ENCODE measurements at places on chromosomes 4 and X.

GRCh38 chr4:54940996-54941865 is 184.2 kb downstream of the KDR start:
- no peak for DNase-seq

GRCh38 chrX:39439906-39440798 is 638.9 kb downstream of the MID1IP1 start:
- DNase-seq: no peak

- no peak for DNase-seq
Observed at GRCh38 chrX:71532078-71532752, 689 bp upstream of the OGT start.

DNA sequence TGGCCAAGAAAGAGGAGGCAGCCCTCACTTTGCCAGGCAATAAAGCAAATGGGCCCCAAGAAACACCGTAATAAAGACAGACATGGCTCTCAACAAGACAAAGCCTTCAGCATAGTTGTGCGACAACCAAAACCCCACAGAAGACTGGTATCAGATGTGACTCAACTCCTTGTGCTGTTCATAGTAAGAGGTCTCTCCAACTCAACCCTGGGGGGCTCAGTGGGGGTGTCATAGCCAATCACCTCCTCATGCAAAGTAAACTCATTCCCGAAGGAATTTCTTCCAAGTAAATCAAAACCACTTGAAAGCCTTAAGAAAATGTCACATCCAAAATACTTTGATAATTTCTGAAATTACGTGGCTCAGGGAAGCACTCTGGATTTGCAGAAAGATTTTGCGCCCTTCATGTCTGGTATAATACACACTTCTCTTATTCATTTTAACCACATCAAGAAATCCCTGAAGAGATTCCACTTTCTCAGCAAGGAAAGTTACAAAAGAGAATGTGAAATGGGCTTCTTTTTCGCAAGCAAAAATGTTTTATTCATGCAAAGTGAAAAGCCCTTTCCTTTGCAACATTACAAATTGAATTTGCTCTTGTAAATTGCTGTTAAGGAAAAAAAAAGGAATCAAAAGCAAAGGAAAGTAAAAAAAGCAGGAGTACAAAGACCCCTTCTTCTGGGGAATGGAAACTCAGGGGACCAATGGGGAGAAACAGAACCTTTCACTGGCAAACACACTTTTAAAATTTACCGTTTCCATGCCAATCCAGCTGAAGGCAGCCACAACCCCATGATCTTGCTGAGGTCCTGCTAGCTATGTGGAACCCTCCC is 137.4 kb downstream of the NSUN7 start:
- no peak for DNase-seq

GRCh38 chr4:153222707-153223426 is 18.6 kb downstream of the TRIM2 start:
- no peak for DNase-seq

DNA sequence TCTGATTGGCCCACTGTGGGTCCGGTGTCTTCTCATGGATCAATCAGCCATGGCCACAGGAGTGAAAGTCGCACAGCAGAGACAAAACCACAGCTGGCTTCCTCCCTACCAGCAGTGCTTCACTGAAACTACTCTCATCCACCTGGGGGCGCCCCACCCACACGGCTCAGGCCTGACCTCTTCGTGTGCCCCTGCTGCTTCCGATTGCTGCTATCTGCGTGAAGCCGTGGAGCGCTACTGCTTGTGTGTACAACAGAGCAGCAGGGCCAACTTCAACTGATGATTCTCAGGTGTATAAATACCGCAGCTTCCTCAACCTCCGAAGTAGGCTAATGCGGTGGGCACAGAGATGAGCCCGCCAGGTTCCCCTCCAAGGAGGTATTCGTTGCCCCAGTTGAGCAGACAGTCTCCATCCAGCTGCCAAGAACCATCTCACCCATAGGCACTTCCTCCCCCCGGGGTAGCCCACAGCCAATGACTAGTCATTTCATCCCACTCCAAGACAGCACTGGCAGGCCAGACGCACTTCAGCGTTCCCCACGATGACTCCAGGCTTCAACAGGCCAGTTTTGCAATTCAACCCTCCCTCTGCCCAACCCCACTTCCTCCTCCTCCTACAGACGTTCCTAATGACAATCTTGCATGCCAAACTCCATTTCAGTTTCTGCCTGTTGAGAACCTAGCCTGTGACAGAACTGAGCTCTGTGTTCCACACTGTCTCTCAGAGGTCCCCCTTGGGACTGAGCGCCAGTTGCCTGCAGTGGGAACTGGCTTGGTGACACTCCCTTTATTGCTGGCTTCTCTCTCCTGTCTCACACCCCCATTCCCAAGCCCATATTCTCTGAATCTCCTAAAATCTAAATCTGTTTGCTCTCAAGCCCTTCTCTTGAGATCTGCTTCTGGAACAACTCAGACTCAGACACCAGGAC is 41.3 kb upstream of the ATP6AP2 start:
- no peak for DNase-seq

- DNase-seq: no peak
Observed at GRCh38 chr4:38470735-38471262, 193.2 kb upstream of the KLF3 start.

GRCh38 chr4:76955182-76955581 is 5.6 kb downstream of the SEPTIN11 start:
- no peak for DNase-seq

DNA sequence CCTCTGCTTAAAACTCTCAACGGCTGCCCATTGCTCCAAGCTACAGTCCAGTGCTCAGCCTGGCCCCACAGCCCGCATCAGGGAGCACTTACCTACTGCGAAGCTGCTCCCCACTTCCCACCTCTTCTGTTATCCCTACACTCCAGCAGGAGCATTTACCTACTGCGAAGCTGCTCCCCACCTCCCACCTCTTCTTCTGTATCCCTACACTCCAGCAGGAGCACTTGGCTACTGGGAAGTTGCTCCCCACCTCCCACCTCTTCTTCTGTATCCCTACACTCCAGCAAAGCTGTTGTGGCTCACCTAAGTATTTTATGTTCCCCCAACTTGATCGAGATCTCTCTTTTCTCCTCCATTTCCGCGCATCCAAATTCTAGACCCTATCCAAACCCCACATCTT is 563.3 kb upstream of the ZFP42 start:
- DNase-seq: no peak

DNA sequence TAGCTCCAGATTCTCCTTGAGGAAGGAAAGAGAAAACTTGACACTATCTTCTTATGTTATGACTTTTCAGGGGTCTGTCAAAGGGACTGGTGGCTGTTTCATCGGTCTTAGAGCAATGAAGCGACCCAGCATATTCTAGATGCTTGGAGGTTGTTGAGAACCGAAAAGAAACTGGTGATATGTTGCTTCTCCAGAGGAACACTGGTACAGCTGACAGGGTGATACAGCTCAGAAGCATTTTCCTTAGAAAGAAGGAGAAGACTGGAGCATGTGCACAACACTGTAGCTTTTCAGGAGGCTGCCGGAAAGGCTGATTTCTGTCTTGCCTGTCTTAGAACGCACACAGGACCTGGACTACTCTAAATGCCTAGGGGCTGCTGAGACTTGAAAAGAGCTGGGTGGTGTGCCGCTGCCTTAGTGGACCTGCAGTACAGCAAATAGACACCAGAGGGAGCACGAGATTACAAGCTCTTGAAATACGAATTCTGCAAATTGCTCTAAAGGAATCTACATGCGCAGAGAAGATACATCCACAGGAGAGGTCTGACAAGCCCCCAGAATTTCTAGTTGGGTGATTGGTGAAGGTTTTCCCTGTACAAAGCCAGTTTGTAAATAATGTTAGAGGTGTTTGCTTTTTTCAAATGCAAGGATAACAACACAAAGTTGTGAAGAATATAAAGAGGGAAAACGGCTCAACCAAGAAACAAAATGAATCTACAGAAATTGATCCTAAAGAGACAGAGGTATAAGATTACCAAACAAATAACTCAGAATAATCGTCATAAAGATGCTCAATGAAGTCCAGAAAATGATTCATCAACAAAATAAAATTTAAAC is 223.1 kb upstream of the DMD start:
- peak; percentile 16 for DNase-seq

DNA sequence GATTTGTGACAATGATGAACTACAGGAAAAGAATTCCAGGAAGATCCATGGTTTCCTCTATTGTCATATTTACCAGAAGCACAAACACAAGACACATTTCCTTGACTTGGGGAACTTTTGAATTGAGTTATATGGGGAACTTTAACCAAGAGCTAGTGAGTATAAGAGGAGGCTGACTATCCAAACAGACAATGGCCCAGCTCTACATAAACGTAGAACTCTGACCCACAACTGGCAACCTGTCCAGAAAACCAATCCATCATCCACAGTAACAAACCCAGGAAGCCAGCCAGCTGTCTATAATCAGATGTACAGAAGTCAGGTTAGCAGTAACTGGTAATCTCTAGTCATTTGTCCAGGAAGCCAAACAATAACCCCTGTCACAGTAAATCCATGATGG is 167.0 kb upstream of the CPEB2 start:
- no peak for DNase-seq

DNA sequence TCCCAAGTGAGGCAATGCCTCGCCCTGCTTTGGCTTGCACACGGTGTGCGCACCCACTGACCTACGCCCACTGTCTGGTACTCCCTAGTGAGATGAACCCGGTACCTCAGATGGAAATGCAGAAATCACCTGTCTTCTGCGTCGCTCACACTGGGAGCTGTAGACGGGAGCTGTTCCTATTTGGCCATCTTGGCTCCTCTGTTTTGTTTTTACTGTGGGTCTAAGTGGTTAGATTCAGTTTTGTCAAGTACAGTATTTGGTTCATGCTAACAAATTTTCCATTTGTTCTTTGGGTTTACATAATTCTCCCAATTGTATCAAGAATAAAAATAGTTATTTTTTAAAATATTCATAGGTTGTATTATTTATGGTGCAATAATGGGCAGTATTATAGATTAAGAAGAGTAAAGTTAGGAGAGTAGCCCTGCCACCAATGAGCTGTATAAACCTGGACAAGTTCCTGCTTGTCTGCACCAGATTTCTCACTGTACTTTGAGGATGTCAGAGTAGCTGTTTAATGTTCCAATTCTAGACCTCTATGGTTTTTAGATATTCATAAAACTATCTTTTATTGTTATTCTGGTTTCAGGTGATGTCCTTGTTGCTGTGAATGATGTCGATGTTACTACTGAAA is 23.4 kb downstream of the INTU start:
- DNase-seq: no peak

DNA sequence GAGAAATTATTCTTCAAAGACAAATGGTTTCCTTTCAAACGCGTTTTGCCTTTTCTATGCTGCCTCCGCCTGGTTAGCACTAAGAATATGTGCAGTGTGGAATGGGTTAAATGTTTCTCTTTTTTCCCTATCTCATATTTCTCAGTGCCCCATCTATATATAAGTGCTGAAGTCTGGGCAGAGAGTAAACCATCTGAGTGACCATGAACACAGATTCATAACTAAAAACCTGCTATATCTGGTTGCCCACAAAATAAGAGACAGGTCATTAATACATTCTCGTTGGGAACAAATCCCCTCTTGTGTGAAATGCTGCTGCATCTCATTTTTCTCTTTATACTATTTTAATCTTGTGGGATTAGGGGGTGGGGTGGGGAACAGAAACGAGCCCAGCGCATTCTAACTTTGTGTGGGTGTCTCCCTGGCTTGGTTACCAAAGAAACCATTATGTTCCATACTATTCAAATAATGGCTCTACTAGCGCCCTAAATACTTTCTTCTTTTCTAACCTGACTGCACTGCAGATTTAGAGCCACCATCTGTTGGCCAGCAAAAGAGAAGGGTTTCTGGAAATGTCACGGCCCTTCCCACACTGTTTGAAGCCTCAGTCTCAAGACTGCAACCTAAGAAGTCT is 42.2 kb upstream of the PTCHD1 start:
- DNase-seq: peak; percentile 6

DNA sequence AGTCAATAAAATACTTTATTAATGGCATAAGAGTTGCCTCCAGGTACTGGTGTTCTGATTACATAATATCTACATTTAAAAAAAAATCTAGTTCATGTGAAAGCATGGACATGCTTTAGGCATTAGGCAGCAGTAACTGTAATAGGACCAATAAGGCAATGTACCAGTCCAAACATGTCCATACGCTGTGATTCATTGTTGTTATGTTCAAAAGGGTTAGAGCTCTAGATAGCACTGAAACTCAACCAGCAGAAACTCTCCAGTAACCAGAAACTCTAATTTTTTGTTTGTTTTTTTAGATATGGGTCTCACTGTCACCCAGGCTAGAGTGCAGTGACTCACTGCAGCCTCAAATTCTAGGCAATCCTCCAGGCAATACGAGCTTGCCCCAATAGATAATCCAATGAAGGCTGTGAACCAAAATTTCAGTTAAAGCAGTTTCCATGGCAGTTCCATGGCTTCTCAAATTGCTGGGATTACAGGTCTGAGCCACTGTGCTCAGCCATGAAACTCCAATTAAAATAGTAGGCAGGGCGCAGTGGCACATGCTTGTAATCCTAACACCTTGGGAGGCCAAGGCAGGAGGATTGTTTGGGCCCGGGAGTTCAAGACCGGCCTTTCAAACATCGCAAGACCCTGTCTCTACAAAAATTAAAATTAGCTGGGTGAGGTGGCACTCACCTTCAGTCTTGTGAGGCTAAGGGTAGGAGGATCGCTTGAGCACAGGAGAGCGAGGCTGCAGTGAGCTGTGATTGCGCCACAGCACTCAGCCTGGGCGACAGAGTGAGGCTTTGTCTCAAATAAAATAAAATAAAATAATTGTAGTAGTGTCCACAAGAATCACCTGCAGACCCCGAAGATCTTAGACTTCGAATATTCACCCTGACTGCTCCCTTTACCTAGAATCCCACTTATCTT is 36.3 kb downstream of the MGARP start:
- DNase-seq: no peak

GRCh38 chr4:120155287-120155686 is 88.6 kb upstream of the MAD2L1 start:
- no peak for DNase-seq

- DNase-seq: no peak
Observed at GRCh38 chrX:130876226-130876625, 26.8 kb downstream of the ENOX2 start.

DNA sequence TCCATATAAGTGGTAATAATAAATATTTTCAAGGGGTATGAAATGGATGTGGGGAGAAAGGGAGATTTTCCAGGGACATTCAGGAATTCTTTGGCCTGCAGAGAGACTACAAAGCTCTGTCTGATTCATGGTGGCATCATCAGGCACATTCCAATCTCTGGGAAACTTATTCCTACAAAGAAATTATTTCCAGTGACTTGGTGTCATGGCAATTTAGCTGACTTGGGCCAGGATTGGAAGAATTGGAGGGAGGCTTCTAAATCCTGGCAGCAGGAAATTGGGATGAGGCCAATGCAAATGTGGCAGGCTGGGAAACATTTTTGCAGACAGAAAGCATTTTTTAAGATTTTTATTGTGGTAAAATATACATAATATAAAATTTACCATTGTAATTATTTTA is 204.6 kb downstream of the RTL9 start:
- DNase-seq: no peak

DNA sequence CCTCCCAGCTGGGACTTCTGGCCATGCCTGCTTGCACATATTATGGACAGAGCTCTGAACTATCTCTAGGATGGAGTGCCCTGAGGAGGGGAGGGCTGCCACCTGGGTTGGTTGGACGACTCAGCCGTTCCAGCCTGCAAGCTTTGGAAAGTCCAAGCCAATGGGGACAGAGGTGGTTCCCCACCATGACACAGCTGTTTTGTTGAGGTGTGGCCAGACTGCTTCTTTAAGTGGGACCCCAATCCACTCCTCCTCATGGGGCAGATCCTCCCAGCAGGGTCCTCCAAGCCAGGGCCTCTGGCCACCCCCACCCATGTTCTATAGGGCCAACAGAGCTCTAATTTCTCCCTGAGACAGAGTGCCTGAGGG is 22.7 kb downstream of the F8A3 start:
- DNase-seq: no peak

Measured in COLO829 (cell line).